Activated effector memory CD4-positive, alpha-beta T cell treated with anti-CD3 and anti-CD28 coated beads, Interleukin-2, amount 50 U/mL, for 16 hours (primary cell): ENCODE measurements at places on chromosomes 7 and 10.
A peak's percentile ranks its signal among the peaks of the same experiment; 100 is the strongest.

DNA sequence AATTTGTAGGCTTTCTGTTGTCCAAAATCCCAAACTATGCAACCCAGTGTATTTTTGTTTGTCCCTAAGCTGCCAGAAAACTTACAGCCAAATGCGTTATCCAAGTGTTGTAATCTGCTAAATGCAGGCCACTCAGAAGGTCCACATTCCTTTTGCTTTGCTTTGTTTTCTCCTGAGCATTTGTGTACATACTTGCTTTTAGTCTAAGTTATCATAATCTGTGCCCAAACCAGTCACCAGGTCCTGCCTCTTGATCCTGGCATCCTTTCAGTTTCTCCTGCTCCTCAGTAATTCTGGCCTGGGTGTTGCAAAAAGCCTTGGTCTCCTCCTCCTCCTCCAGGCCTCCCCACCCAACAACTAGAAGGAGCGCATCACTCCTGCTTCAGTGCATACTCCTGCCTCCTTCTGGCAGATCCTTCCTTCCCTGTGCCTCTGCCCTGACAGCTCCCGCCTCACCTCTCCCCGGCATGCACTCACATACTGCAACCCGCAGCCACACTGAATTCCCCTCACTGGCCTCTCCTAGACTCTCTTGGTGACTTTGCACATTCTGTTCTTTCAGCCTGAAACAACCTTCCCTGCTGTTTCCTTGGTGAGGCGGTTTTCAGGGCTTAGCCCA lies 2.3 kb downstream of the DENND2A start:
- DNase-seq, result no peak

GRCh38 chr10:103678178-103678526 lies 177.2 kb downstream of the SH3PXD2A start:
- peak; percentile 95 for DNase-seq

GRCh38 chr10:95406651-95407280 lies 116.0 kb upstream of the PDLIM1 start:
- DNase-seq, result no peak

GRCh38 chr10:126459878-126460481 lies 71.7 kb upstream of the ADAM12 start:
- DNase-seq, result no peak

DNA sequence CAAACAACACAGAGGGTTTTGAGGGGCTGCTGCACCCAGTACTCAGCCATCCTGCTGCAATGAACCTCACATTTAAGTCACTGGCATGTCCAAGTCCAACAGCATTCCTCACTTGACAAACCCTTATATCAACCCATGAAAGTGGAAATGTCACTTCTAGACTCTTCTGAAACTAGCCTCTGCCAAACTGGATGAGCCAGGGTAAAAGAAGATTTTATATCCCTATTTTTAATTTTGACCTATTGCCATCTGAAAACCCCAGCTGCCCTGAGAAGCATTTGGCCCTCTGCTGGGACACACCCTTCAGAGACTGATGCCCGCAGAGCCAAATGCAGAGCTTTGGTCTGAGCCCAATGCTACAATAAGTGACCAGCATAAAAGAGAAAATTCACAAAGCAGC lies 201.1 kb downstream of the ANK3 start:
- DNase-seq, result no peak

DNA sequence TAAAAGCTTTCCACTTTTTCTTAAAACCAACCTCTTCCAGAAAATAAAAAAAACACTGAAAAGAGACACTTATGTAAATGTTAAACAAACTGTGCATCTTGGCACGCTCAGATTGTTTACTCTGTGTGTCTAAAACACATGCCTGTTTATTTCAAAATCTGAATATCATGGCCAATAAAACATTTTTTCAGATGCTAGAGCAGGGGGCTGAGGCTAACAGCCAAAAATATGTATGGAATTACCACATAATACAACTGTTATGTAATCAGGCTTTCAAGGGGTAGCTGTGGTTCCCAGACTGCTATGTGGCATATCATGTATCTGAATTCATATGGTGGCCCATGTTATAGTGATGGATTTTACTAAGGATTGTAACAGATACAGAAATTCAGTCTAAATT lies 130.4 kb downstream of the HIBADH start:
- no peak for DNase-seq

DNA sequence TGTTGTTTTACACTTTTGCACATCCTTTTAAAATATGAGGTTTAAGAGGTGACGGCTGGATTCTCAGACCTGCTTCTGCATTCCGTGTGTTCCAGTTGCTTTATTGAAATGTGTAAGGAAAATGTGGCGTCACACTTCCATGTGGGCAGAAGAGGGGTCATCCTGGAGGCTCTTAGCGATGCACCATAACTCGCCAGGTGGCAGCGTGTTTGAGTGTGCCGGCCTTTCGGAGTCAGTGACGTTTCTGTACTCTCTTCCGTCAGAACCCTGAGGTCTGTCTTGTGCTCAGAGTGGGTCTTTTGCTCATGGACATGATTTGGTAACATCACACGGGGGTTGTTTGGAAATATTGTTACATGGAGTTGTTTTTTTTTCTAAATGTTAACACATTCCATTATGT lies 9.1 kb downstream of the PPP2R2D start:
- DNase-seq, result no peak

- DNase-seq, result no peak
These were observed 203.9 kb upstream of the NEBL start for GRCh38 chr10:21100871-21101514.

DNA sequence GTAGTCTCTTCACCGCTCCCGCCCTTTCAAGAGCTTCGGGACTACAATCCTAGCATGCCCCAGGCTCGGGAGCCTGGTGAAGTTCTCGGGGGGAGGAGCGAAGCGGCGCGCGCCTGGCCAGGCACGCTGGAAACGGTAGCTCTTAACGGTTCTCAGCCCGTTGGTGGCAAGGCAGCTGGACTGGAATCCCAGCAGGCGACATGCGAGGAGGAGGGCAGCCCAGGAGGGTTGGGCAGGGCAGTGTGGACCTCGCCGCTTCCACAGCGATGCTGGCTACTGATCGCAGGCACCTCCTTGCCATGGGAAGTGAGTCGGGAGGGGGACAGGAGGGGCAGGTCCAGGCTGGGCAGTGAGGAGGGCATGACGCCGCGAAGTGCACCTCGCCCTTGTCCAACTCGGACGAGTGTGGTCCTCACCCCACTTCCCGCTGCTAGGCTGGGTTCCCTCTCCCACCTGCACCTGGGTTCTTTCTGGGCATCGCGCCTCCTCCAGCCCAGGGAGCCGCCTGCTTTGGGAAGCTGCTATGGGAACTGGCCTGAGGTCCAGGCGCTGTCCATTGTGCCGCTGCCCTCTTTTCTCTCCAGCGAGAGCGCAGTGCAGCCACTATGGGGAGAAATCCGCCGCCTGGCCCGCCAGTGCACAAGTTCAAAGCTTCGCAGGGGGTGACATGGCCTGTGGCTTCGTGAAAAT lies 367.8 kb upstream of the NUPR2 start:
- no peak for DNase-seq

GRCh38 chr7:48193421-48193820 lies 22.2 kb downstream of the ABCA13 start:
- DNase-seq, result no peak

DNA sequence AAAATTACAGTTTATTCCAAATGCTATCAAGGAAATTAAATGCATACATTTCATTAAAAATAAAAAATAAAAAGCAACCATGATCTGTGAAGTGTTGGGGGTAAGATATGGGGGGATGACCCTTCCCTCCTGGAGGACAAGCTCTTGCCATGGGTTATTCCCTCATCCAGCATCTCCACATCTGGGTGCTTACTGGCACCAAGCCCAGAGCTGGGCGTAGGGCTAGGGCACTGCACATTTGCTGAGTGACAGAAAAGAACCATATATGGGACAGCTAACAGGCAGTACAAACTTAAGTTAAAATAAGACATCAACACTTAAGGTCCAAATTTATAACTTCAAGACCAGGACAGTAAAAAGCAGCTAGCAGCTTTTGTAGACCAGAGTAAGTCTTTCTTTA lies 10.2 kb downstream of the CCDC6 start:
- no peak for DNase-seq

DNA sequence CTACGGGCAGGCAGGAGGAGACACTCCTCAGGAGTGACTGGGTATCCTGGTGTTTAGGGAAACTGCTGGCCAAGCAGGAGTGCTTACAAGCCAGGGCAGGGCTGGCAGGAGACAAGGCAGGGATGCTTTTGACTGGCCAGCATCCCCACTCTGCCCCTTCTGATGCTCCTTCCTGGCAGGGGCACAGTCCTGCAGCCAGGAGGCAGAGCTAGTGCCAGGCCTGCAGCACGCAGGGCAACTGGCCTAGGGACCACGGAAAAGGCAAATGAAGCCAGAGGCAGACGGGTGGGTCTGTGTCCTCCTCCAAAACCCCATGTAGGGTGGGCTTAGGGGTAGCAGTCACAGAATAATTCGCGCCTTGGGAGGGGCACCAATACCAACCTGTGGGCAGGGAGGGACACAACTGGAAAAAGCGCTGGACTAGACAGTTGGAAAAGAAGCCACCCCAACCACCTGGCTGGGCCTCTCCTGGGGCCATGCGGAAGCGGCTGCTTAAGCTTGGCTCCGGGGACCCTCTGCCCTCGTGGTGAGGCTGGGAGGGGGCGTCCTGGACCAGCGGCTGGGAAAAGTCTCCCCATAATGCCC lies 4.8 kb downstream of the IMPDH1 start:
- DNase-seq, result no peak

DNA sequence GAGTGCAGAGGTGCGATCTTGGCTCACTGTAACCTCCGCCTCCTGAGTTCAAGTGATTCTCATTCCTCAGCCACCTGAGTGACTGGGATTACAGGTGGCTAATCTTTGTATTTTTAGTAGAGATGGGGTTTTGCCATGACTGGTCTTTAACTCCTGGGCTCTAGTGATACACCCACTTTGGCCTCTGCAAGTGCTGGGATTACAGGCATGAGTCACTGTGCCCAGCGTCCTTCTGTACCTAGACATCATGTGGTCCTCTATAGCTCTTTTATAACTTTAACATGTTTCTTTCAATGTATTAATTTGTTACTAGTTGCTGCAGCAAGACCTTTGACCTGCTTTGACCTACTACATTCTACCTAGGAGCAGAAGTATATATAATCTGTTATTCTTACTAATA lies 38.7 kb upstream of the BICC1 start:
- no peak for DNase-seq

DNA sequence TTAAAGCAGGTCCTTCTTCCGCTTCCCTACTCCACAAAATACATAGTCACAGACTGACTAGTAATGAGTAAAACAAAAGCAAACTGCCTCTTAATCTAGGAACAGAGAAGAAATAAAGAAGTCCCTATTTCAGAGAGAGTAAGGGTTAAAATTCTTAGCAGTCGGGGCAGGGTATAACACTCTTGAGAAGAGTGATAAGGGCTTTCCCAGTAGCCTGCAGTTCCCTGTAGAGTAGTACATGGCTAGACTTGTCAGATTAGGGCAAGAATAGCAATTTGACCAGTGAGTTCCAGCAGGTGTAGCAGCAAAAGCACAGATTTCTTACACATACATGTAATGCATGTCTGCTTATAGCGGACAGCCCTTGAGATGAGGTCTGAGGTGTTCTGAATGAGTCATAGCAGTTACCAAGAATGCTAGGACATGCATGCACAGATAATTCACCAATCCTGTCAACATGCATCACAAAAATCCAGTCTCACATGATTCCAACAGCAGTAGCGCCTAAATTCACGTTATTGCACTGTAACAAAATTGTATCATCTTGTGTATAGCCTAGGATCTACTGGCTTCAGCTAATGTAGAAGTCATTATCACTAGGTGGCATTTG lies 40.7 kb downstream of the BTRC start:
- DNase-seq, result no peak

GRCh38 chr10:29636178-29636577 lies 1.4 kb upstream of the SVIL start:
- no peak for DNase-seq

DNA sequence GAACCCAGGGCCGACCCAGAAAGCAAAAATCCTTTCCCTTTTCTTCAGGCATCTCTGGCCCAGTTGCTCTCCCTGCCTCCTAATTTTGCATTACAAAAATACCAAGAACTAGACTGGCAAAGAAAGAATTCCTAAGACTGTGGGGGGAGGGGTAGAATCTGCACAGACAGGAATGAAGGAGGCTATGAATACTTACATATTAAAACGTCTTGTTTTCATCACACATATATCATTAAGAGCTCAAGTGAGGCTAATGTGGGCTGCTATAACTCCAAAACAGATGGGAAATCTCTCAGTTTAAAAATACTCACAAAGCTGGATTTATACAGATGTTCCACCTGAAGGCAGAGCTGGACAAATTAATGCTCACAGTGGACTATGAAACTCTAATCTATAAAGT lies 29.2 kb upstream of the MKX start:
- DNase-seq, result no peak

GRCh38 chr10:4131407-4132215 lies 346.6 kb upstream of the KLF6 start:
- peak; percentile 66 for DNase-seq

DNA sequence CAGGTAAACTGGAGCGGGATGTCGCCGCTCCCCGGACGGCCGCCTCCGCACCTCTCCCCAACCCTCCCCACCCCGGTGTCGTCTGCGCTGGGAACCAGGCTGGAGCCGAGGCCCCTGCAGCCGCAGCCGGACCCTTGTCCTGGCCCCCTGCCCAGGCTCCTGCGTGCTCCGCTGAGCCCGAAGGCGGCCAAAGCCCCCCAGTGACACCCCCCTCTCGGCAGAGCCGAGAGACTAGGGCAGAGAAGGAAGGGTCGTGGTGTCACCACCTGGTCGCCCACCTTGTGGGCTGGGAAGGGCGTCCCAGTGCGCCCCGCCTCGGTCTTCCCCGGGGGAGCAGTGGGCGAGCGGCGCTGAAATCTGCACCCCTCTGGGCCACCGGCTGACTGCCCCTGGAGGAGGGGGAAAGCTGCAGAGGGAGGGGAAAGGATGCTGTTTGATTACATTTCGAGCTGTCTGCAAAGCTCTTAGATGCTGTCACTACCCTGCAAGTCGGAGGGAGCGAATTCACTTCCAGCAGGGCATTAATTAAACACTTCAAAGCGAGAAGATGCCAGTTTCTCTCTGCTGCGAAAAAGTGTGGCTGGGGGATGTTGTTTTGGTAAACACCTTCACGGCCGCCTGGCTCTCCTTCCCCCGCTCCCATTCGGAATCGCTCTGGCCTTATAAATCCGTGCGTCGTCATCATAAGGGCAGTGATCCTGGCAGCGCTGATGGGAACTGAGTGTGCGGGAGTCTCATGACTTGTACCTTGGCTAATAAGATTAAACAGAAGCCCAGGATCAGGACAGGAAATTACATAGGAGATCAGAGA lies 622 bp downstream of the DYNC1I1 start:
- no peak for DNase-seq

- no peak for DNase-seq
These were observed 48.5 kb upstream of the AQP1 start for GRCh38 chr7:30862995-30863705.

- no peak for DNase-seq
These were observed 157.2 kb downstream of the SH2D4B start for GRCh38 chr10:80694930-80695329.

DNA sequence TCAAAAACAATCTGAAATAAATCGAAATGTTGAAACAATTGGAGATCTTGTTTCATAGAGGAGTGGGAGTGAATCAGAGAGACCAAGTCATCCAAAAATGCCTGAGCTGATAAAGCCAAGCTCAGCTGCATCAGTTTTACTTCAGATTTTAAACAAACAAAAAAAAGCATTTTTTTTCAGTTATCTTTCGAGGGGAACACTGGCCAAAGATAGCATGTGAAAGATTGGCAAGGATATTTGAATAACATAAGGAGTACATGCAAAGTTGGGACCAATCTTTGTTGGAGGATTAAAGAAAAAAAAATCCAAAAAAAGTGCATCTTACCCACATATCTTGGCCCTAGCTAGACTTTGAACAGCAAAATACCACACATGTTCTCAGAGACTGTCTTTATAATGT lies 47.2 kb downstream of the RHOBTB1 start:
- DNase-seq, result no peak

GRCh38 chr10:33494694-33495265 lies 160.3 kb upstream of the NRP1 start:
- no peak for DNase-seq

GRCh38 chr10:123666318-123667236 lies at the start of gene GPR26:
Gene GPR26, plus strand, starts transcription at chr10:123666355. Its CDS starts 53 bp downstream, at chr10:123666408.
- no peak for DNase-seq
